Activated CD4-positive, alpha-beta T cell treated with anti-CD3 and anti-CD28 coated beads, Interleukin-2, Interleukin-4, amounts not matched to agents 100 ng/mL and 50 ng/mL, durations not matched to agents 16 hours and 8 hours (primary cell): ENCODE measurements at places on chromosomes 3 and 15.

DNA sequence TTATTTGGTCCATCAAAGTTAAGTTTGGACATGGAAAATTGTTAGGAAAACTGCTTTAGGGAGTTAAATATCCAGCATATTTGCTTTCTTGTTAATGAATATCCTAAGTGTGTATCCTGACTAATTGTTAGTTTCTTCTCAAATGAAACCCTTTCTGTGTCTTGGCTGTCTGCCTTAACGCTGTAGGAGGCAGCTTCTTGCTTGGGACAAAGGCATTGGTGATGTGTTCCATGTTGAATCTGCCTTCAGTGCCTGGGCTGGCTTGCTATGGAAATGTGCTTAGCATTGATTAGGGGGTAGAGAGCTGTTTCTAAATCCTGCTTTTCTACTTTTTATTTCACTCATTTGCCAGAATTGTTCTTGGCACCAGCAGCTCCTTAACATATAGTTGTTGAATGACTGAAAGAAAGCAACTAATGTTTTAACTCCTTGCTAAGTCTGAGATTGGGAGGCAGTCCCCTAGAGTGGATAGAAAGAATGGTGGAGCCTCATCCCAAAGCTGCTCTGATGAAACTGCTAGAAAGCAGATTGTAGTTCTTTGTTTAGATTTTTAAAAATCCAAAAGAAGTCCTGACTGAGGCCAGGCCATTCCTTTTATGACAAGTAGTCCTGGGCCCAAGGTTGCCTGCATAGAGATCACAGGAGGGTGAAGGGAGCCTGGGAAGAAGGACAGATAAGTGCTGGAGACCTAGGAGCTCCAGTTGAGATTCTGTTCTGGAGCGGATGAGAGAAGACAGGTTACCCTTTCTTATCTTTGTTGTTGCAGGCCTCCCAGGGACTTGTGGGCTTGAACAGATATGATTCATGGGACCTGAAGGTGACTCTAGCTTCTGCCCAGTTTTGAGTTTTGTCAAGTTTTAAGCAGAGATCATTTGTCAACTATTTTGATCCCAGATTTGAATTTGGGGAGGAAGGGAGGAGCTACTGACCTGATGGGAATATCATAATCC, 39.3 kb downstream of the OXNAD1 start:
- no peak for DNase-seq

- no peak for DNase-seq
These were observed 190.7 kb downstream of the RORA start for GRCh38 chr15:61038387-61038786.

DNA sequence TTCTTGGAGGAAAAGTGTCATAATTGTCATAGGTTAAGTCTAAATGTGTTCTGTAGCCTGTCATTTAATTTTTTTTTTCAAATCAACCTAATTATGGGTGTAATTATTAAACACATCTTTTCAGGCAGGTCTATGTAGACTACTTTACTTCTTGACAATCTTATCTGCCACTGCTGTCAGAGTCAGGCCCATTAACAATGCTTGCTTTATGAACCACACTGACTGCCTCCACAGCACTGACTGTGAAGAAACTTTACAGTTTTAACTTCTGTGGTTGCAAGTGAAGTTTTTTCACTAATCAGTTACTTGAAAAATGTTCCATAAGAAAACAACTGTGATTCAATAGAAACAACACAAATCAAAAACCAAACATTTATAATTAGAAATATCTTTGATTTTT, 407.8 kb downstream of the PLCL2 start:
- no peak for DNase-seq

DNA sequence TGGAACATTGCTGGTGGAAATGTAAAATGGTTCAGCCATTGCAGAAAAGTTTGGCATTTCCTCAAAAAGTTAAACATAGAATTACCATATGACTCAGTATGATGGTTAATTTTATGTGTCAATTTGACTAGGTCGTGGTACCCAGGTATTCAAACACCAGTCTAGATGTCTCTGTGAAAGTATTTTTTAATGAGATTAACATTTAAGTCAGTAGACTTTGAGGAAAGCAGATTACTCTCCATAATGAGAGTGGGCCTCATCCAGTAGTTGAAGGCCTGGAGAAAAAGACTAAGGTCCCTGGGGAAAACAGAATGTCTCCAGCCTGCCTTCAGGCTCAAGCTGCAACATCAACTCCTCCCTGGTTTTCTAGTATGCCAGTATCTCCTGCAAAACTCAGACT, 42.3 kb upstream of the TMEM87A start:
- no peak for DNase-seq

DNA sequence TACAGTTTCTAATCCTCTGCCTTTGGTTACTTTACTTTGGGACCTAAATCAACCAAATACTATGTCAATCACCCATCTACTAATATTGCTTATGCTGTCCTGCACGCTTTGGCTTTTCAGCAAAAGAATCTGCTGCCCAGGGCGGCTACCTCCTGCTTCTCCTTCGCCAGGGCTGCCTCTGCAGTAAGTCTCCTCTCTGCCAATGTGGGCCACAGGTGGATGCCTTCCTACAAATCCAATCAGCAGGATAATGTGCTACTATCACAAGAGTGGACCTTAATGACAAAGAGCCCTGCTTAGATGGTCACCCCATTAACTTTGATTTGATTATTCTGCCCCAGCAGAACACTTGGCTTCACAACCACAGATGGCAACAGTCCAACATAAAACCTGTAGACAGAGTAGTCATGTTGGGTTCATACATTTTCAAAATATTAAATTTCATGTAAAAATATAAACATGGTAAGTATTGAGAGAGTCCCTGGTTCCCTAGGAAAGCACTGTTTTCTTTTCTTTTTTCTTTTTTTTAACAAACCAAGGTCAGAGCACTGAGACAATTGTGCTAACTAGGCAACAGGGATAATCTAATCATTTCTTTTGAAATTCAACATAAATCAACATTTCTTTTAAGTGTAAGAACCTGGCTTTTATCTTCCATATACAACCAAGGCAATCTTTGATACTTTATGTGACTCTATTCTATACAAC, 298.3 kb downstream of the ZBTB20 start:
- no peak for DNase-seq

- DNase-seq, result no peak
These were observed 25.0 kb downstream of the MEX3B start for GRCh38 chr15:82020625-82021394.

DNA sequence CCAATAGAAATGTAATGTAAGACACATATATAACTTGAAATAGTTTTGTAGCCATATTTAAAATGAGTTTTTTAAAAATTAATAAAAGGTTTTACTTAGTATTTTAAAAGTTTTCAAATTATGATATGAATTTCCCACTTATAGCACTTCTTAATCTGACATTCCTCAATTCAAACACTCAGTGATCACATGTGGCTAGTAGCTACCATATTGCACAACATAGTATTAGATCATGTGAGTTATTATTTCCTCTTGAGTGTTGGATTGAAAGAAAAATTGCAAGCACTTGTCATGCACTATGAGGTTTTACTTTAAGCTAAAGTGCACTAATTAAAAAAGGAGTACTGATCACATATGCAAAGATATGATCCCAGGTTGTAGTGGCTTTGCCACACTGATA, 453.4 kb upstream of the ROBO2 start:
- no peak for DNase-seq

GRCh38 chr3:43620831-43621655, 768 bp downstream of the ANO10 start:
- no peak for DNase-seq

DNA sequence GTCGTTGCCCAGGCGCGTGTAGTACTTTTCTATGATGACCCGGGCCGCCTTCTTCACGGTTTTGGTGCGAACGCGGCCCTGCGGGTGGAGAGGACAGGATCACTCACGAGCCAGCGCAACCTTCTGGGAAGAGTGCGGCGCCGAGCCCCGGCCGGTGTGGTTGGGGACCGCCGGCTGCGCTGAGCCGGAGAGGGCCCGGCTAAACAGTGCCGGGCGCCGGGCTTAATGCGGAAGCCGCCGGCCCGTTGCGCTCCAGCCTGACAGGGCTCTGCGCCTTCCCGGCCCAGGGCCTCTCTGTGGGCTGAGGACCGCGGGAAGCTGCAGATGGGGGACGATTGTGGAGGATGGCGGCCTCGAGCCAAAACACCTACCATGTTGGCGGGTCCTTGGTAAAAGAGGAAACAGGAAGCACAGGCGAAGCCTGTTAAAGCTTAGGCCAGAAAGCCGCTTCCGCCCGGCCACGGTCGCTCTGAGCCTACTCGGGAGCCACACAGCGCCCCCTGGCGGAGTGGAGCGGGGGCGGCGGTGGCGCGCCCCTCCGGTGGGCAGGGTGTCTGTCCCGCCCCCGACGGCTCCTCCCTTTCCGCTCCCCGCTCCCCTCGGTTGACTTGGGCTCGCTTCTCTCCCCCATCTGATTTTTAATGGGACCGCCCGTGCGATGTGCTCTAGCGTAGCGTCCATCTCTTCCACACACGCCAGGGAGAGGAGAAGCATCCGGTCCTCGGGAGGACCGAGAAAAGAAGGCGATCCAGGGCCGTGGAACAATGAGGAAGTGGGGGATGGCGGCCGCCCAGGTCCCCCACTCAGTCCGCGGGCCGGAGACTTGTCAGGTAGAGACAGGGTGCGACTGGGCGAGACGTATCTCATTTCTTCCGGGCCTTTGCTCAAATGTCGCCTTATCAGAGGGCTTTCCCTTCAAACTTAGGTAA, at the start of gene RPS17:
Gene RPS17 (minus strand): TSS at position 403 of the 929 bp plus-strand sequence. CDS start 29 bp downstream, at position 374.
- DNase-seq, result peak; percentile 98

DNA sequence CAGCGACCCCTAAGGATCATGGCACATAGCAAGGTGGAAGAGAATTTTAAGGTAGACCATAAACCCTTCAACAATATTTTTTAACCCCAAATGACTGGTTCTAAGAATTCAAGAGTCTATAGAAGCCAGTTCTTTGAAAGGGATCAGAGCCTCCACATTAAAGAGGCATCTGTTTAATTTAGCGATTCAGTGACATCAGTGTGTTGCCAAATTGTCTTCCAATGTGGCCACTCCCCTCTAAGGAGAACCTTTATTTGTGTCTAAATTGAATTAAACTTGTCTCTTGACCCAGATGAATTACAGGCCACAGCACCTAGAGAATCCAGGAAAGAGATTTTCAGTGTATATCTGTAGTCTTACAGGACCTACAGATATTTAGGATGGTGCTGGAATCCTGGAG, 6.6 kb upstream of the SH3BP5 start:
- no peak for DNase-seq

- DNase-seq, result no peak
These were observed 396.5 kb downstream of the FHIT start for GRCh38 chr3:60854791-60855190.
